Activated naive CD8-positive, alpha-beta T cell treated with anti-CD3 and anti-CD28 coated beads for 36 hours (primary cell): ENCODE measurements at places on chromosomes 5 and 9.
A peak's percentile ranks its signal among the peaks of the same experiment; 100 is the strongest.

DNA sequence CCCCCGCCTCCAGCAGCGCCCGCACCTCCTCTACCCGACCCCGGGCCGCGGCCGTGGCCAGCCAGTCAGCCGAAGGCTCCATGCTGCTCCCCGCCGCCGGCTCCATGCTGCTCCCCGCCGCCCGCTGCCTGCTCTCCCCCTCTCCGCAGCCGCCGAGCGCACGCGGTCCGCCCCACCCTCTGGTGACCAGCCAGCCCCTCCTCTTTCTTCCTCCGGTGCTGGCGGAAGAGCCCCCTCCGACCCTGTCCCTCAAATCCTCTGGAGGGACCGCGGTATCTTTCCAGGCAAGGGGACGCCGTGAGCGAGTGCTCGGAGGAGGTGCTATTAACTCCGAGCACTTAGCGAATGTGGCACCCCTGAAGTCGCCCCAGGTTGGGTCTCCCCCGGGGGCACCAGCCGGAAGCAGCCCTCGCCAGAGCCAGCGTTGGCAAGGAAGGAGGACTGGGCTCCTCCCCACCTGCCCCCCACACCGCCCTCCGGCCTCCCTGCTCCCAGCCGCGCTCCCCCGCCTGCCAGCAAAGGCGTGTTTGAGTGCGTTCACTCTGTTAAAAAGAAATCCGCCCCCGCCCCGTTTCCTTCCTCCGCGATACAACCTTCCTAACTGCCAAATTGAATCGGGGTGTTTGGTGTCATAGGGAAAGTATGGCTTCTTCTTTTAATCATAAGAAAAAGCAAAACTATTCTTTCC, 19.3 kb downstream of the CDKN2A start:
- DNase-seq, result peak; percentile 40

DNA sequence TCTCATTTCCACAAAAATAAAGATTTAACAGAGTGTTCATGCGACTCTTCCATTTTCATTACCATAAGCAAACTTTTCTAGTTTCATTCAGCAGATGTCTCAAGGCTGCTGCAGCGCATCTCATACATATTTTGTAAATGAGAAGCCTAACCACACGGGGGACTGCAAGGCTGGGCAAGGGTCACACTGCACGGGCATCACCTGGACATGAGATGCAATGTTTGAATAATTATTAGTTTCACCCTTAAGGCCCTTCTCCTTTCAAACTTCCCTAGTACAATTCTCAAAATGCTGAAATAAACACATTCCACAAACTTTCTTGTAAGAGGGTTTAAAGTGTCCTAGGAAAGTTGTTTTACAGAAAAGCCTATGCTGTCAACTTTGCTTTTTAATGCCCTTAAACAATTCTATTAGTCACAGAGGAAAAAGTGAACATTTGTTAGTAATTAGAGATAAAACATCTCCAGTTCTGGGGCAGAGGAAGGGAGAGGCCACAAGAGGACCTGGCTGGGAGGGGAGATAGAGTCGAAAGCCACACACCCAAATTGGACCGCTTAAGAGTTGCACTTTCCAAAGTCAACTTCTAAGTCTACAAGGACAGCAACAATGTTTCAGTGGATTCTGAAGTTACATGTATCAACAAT, 1.3 kb downstream of the DENND1A start:
- DNase-seq, result peak; percentile 16

GRCh38 chr5:141654298-141654697, 3.1 kb upstream of the FCHSD1 start:
- DNase-seq, result no peak

- no peak for DNase-seq
These were observed 8.8 kb downstream of the PRRX2 start for GRCh38 chr9:129674229-129674628.

DNA sequence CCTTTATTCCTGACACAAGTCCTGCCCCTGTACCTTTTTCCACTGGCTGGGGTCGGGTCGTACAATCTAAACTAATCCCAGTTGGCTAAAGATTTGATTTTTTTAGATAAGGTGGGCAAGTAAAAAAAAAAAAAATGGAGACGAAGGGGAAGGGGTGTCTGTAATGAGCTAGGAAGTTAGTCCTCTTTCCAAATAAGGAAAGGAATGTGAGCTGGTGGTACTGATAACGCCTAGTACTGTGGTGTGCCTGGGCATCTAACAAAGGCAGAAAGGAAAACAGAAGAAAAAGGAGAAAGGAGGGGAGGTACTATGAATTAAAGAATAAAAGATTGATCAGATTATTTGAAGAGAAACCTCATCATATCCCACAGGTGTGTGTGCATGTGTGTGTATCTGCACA, 21.3 kb downstream of the PRDM9 start:
- DNase-seq, result no peak

DNA sequence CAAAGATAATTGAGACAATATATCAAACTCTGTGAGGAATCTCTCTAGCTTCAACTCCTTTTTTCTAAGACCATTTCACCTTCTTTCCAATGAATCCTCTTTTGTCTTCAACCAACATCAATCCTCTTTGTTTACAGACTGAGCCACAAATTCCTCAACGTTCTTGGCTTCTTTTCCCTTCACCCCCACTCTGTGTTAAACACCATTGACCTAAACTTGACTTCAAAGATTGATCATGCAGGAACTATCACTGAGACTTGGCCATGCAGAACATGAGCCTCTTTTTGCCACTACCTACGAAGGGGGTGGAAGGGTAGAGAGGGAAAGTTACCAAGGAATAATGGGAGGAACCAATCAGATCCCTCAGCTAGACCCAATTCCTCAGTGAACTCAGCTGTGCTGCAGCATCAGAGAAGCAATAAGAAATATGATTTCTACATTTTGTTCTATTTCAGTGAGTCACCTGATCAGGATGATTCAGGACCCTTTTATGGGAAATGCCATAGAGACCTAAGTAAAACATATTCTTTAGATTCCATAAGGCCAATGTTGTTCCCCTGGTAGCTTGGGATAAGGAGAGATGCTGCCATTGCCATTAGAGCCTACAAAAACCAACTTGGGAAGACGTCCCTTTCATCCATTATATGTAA, 187.7 kb upstream of the RGMB start:
- DNase-seq, result no peak

GRCh38 chr9:114606597-114607207, 4.4 kb upstream of the TMEM268 start:
- no peak for DNase-seq

- DNase-seq, result no peak
These were observed 46.2 kb upstream of the NKD2 start for GRCh38 chr5:962386-962785.

DNA sequence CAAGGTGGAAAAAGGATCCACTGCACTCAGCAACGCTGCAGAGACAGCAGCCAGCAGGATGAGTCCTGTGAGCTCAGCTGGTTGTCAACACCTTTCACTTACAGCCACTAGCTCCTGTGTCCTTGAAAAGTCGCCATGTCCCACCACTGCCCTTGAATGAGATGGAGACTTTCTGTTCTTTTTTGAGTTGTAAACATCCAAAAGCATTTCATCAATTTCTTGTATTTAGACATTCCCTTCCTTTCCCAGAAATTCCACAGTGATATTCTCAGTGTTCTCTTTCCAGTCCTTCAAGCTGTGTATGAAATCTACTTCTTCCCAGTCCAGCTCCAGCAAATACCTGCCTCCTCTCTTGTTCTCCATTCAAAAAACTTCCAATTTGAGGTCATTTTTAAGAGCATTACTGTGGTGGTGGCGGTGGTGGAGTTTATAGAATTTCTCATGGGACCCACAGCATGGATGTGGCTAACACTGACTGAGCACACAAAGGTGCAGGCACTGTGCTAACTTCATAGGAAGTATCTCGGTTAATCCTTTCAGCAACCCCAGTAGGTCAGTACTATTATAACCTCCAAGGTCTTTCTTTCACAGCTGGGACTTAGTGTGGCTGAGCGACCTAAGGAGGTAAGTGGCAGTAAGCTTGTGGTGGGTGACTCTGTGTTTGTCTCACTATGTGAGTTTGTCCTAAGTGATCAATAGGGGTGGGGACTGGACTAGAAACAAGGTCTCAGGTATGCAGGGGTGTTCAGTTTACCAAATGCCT, 15.0 kb upstream of the GPX3 start:
- DNase-seq, result no peak

DNA sequence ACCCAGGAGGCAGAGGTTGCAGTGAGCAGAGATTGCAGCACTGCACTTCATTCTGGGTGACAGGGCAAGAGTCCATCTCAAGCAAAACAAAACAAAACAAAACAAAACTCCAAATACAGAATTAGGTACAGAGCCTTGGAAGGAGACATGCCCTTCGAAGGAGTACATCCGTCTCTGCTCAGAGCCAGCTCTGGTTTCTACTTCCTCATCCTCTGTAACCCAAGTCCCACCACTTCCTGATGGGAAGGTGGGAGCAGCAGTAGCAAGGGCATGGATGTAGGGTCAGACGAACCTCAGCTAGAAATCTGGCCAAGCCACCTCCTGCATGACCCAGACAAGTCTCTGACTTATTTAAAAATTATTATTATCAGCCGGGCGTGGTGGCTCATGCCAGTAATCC, 16.5 kb upstream of the STXBP1 start:
- no peak for DNase-seq

GRCh38 chr9:75414371-75415160, 326.3 kb downstream of the OSTF1 start:
- no peak for DNase-seq

GRCh38 chr9:1839909-1840308, 175.2 kb upstream of the SMARCA2 start:
- DNase-seq, result no peak

DNA sequence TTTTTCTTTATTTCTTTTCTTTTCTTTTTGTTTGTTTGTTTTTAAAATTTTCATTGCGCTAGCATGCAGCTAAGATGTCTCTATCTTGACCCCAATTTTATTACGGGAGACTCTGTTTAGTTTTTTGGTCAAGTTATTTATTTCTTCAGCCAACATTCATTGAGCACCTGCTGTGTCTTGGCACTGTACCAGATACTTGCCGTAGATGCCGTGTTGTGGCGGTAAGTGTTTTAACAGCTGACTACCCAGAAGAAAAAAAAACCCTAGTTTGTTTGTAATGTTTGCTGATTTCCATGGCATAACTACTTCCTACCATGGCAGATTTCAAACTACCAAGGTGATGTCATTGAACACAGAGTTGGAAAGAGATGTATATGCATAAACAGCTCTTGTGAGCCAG, 65.0 kb downstream of the UGCG start:
- DNase-seq, result no peak

DNA sequence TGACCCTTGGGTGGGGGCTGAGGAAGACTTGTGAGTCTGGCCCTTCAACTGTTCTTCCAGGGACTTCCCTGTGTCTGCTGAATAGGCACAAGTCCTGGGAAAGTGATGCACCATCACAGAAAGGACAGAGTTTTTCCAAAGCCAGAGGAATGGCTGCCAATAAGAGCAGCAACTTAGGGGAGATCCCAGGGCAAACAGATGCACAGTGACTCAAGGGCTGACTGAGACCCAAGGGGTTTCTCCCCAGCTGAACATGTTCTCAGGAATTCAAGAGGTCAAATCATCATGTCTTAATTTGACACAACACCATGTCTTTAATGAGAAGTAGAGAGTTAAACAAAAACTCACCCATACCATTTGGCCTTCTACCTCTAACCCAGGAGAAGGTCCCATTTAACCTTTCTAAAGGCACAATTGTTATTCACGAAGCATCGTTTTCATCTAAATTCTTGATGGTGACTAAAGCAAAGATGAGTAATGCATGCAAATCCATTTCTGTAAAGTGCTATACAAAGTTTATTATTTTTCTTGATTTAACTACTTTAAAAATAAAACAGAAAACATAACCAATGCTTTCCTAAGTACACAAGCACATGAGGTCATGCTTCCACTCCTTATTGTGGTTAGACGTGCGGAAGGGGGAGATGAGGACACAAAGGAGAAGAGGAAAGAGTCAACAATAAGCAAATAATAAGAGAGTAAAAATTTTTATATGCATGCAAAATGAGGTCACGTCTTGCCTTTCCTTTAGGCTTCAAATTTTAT, 324.1 kb downstream of the PLK2 start:
- no peak for DNase-seq

DNA sequence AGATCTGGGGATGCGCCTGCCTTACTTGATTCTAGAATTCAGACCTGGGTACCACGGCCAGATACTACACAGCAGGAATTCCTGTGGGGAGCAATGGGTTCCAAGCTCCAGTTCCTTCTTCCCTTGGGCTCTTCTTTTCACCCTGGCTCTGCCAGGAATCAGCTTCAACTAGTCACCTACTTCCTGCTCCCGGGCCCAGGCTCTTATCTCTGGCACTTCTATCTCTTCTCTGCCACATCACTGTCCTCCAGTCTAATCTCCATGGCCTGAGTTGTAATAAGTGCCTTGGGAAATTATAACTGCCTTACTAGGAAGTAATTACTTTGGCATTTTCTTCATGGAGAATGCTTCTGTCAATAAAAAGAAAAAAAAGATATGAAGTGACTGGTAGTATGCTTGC, 26.2 kb upstream of the SERINC5 start:
- DNase-seq, result no peak

GRCh38 chr5:160626322-160626721, 204.7 kb downstream of the PTTG1 start:
- no peak for DNase-seq

DNA sequence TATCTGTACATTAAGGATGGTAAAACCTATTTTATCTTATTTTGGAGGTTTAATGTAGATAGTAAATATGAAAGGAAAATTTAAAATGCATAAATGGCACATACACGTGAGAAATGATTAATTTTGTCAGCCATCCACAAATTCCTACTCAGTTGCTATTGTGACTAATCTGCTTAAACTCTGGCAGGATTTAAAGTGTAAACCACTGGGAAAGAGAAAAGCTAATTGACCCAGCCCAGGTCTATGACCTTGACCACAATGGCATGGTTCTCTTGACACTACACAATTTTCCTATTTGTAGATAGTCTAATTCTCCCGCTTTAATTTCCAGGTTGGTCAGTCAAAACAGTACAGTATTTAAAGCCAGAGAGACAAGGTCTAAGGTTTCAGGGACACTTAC, 459.0 kb upstream of the KLF4 start:
- DNase-seq, result no peak

DNA sequence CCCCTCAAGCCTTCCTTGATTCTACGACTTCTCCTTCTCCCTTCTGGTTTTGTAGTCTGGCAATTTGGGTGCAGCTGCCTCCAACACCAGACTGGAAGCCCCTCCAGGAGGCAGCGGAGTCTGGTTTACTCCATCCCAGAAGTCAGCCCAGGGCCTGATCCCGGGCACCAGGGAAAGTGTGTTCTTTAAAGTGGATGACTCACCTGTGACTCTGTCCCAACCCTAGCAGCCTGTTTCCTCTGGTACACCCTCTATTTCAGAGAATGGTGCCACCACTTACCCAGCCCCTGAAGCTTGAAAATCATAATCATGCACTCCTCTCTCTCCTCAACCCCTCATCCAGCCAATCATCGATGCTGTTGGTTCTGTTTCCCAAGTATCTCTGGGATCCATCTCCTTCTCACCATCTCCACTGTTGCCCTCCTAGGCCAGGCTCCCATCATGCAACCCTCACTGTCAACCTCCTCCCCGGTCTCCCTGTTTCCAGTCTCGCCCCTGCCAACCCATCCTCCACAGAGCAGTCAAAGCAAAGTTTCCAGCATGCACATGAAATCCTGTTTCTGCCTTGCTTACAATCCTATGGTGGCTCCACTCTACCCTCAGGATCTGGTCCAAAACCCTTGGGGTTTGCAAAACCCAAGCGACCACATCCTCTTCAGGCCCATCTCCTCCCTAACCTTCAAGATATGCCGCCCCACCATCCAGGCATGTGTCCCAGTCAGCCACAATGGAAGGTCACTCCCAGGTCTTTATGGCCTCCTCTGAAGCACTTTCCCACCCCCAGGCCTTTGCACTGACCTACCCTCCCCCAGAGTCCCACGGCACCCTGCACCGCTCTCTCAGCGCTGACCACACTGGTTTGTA, 10.5 kb downstream of the LHX6 start:
- DNase-seq, result no peak

GRCh38 chr9:127742435-127743088, 7.5 kb upstream of the TOR2A start:
- no peak for DNase-seq

- DNase-seq, result no peak
These were observed 55.9 kb downstream of the UGCG start for GRCh38 chr9:111952559-111952958.
